ENCODE measurements at places on chromosomes 7 and 10.

DNA sequence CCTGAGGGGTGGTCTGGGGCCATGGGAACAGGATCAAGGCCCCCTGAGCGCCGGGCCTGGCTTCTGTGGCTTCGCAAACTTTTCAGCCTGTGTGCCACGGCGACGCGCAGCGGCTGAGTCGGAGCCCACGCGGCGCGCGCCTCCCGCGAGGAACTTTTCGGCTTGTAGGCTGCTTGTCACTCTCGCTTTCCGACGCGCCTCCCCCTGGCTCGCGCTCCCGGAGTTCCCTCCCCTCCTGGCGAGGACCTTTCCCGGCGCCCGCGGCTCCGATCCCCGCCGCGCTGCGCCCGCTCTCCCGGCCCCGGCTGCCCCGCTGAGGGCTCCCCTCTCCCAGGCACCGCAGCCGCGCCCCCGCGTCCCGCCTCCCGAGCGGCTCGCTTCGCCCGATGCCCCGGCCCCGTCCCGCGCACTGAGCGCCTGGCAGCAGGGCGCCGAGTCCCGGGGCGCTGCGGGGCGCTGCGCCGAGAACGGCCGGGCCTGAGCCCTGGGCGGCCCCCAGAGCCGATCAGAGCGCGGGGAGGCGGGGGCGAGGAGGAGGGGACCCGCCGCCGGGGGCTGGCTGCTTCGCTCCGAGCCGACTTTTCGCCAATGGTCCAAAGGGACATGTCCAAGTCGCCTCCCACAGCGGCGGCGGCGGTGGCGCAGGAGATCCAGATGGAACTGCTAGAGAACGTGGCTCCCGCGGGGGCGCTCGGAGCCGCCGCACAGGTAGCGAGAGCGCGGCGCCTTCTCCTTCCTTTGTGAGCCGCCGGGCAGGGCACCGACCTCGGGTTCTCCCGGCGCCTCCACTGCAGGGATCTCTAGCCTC is at the start of gene CACNB2:
TSS of gene CACNB2 (plus strand) at position 276 of the 808 bp plus-strand sequence.
- DNase-seq = no peak

DNA sequence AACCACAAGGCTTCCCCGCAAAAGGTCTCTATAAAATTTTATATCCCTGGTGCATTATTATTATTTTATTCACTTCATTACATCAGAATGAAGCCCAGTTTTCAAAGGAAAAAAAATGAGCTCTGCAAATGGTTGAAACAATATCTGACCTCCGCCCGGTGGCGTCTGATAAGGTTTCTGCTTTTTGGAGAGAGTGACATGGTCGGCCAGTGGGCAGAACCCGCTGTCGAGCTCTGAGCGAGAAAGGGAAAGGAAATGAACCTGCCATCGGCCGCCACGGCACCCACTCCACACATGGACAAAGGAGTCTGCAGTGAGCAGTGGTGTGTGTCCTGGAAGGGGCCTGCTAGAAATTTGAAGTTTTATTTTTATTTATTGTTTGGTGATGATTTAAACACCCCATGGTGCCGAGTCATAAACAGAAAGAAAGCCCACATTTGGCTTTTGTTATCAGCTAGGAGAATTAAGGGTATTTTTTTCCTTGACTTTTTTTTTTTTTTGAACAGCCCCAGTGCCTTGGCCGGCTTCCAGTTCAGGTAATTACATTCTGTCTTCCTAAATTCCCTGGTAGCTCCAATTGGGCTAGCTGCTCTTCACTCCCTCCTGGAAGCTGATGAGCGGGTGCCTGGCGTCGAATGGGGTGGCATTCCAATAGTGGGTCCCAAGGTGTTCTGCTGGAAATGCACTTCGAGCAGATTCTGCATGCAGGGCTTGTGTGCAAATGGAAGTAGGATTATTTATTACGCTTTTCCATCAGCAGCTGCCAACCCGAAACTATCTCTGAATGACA is 149.4 kb upstream of the MKI67 start:
- no peak for DNase-seq

DNA sequence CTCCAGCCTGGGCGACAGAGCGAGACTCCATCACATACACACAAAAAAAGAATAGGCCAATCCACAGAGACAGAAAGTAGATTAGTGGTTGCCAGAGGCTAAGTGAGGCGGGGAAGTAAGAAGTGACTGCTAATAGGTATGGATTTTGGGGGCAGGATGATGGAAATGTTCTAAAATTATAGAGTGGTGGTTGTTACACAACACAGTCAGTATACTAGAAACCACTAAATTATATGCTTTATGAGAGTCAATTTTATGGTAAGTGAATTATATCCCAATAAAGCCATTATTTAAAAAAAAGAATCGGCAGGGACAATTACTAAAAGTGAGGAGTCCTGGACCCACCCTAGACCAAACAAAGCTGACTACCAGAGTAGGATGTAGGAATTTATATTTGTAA is 24.3 kb downstream of the DENND2A start:
- no peak for DNase-seq

DNA sequence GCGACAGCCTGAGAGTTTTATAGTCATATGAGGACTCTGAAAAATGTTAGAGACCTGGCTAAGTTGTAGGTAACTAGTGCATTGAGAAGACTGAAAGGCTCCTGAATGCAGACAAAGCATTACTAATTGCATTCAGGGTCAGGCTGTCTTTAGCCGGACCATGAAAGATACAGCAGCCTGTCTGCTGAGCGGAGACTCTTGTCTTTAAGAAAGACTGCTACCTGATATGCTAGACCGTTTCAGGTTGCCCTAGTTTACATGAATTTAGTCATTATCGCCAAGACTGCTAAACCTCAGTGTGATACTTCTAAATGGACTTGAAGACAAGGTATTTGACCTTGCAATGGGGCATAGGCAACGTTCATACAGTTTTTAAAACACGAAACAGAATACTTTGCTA is 81.2 kb downstream of the BMPR1A start:
- DNase-seq = no peak

- DNase-seq = no peak
These were observed 240.3 kb downstream of the GATA3 start for GRCh38 chr10:8294779-8295178.

DNA sequence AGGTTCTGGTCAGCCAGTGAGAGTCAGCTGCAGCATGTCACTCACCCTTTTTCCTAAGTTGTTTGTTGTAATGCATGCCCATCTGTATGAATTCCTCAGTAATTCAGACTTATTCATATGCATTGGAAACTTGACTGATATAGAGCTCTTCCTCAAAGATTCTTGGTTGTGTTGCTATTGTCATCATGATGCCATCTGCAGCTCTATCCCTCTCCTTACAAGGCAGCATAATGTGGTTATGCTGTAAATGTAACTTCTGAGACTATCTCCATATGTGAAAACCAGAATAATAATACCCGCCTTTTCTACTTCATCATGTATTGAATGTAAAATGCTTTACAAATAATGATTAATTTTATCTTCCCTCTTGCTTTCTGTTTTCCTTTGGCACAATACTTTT is 252.6 kb upstream of the MTPN start:
- no peak for DNase-seq

DNA sequence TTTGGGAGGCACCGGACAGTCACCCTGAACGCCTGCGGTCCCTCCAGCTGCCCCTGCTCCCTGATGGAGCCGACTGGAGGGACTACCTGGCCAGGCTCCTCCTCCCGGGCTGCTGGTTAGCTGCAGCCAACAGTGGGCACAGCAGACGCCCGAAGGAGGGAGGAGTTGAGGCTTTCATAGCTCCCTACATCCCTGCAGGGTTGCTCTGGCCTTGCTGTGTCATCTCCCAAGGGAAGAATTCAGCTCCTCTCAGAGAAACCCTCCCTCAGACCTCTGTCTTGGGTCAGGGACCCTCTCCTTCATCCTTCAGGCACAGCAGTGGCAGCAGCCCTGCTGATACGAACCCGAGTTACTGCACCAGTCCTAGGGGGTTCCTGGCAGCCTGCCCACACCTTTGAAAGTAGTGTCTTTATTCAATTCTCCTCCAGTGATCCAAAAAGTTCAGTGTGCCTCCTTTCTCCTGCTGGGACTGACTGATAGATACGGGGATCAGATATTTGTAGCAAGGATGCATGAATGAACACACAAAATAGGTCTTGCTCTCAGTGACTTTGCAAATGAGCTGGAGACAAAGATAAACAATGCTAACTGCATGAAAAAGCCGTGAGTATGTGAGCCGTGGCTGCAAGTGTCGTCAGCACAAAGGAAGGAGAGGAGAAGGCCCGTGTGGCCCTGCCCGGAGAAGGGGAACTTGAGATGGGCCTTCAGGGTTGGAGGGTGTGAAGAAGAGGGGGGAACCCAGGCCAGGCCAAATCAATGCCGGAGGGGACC is 136.6 kb downstream of the PRKAG2 start:
- no peak for DNase-seq

DNA sequence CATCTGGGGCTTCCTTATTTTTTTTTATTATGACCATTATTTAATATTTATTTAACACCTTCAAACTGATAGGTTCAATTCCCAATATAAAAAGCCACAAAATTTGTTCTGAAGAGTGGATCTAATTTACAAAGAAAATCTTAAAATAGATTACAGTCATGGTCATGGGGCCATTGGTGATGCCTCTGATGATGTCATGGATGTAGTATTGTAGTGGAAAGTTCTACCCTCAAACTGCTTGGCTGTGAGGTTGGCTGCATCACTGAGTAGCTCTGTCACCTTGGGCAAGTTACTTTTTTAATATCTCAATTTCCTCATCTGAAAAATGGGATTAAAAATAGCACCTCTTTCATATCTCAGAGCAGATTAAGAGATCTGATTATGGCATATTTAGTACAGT is 128.5 kb downstream of the DKK1 start:
- no peak for DNase-seq

DNA sequence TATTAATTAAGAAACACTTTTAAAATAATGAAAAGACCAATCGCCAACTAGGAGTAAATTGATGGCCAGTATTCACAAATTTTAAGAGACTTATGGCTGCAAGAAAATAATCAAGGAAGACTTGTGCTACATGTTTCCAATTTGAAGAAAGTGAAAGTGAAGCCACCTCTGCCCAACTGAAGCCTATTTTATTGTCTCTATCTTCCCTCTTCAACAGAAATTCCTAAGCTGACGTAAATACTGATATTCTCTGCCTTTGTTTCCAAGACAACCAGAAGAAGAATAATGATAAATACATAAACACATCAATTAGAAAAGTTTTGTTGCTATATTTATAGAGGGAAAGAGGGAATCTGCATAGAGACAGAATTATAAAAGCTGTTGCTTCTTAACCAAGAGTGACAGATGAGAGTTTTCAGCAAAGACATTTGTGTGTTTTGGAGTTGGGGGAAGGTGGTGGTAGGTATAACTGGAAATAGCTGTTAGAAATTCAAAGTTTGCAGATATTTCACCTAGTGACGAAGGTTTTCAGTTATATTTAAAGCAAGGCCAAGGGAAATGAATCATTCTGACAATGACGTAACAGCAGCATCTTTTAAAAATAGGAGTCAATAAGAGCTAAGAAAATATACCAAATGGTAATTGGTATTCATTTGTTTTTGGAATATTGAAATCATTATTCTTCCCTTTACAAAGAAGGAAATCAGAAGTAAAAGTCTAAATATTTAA is 576.6 kb upstream of the SORCS1 start:
- no peak for DNase-seq

GRCh38 chr7:107697321-107698049 is 36.9 kb downstream of the SLC26A4 start:
- no peak for DNase-seq

- no peak for DNase-seq
These were observed 337.4 kb downstream of the PRPF18 start for GRCh38 chr10:13924040-13924725.

GRCh38 chr10:103041391-103041790 is 123.3 kb downstream of the CNNM2 start:
- DNase-seq = no peak

GRCh38 chr7:88635149-88635548 is 124.4 kb upstream of the ZNF804B start:
- DNase-seq = no peak

DNA sequence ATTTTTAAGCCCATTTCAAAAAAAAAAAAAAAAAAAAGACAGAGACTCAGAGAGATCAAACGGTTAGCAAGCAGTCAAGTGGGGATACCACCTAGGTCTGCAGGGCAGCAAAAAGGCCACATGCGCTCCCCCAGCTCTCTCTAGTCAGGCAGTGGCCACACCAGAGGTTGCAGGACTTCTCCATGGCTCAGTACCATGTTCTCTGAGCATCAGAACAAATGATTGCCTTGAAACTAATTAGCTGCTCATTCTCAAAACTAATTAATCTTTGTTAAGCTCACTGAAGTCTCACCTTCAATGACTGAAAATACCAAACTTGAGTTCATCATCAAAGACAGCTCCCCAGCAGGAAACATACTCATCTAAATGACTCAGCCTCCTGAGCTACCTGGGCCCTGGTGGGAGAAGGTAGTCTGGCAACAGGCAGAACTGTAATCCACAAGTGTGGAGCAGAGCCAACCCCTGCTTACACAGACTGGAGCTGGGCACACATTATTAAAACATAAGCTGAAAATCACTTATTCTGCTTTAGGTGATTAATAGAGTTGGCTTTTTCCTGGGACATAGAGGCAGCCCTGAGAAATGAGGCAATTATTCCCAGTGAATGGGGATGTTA is 319.6 kb downstream of the GRID1 start:
- no peak for DNase-seq

DNA sequence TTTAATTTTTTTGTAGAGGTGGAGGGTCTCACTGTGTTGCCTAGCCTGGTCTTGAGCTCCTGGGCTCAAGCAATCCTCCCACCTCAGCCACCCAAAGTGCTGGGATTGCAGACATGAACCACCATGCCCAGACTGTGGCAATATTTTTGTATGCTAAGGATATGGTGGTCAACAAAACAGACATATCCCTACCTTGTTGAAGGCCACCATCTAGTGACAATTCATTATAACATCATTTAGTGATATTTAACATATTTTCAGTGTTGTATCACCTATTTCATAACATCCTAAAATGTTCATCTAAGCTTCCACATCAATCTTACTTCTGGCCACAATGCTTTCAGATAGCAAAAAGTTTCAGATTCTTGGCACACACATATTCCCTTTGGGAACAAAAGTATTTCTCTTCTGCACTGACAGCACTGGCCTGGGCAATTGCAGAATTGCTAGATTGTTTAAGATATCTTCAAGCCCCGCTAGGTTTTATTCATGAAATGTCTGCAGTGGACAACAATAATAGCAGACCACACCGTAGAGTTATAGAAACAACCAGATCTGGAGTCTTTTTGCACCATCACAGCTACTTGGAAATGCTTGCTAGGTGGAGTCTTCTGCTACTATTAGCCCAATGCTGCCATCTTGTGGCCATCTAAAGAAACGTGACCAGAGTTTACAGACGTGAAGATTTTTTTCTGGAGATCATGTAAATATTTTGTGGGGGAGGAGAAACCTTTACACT is 58.4 kb downstream of the DNAJC12 start:
- DNase-seq = no peak

- no peak for DNase-seq
These were observed 35.8 kb downstream of the SCRN1 start for GRCh38 chr7:29953726-29954347.

GRCh38 chr7:148537435-148537834 is 53.1 kb upstream of the C7orf33 start:
- no peak for DNase-seq

GRCh38 chr10:75070961-75071428 is 40.5 kb upstream of the SAMD8 start:
- DNase-seq = no peak
